ENCODE measurements at places on chromosomes 16 and 17.
A peak's percentile ranks its signal among the peaks of the same experiment; 100 is the strongest.

GRCh38 chr17:67335245-67335835 lies 31.0 kb downstream of the PSMD12 start:
- no peak for DNase-seq

DNA sequence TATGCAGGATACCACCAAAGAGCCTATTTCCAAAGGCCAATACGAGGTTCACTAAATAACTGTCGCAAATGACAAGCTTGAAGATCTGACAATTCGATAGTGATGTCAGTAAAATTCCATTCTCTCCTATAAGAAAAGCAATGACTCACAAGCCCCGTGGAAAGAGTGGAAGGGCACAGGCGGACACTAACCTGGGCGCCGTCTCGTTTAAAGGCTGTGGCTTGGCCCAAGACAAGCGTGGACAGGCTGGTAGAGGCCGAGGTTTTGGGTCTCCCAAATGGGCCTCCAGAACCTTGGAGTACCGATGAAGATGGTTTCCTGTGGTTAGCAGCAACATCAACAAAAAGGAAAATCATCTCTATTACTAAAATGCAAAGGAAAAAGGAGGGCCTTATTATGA lies 16.5 kb upstream of the SLC38A8 start:
- no peak for DNase-seq

DNA sequence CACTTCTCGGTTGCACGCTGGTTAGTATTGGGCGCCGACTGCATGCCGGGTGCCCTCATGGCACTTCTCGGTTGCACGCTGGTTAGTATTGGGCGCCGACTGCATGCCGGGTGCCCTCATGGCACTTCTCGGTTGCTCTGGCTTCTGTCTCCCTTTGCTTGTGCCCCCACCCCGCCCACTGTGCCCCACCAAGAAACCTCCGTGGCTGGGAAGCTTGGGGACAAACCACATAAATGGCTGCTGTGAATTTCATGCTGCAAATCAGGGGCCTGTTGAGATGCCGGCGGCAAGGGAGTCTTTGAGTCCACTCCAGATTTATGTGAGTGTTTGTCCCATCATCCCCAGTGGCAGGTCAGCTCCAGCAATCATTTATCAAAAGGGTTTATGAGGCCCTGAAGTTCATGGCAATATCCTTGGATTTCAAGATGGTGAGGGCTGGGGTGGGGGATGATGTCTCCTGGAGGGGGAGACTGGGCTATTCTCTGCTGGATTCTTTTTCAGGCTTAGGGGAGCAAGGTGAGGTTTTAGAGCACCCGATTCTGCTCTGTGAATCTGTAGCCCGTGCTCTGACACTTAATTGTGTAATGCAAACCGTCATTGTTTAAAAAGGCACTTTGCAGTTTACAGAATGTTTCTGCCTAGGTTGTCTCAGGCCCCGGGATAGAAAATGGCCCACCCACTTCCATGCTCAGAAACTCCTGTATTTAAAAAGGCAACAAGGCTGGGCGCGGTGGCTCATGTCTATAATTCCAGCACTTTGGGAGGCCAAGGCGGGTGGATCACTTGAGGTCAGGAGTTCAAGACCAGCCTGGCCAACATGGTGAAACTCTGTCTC lies 51.2 kb upstream of the CIBAR2 start:
- DNase-seq: no peak

- no peak for DNase-seq
Observed at GRCh38 chr17:77420095-77420803, 279.5 kb downstream of the SEC14L1 start.

DNA sequence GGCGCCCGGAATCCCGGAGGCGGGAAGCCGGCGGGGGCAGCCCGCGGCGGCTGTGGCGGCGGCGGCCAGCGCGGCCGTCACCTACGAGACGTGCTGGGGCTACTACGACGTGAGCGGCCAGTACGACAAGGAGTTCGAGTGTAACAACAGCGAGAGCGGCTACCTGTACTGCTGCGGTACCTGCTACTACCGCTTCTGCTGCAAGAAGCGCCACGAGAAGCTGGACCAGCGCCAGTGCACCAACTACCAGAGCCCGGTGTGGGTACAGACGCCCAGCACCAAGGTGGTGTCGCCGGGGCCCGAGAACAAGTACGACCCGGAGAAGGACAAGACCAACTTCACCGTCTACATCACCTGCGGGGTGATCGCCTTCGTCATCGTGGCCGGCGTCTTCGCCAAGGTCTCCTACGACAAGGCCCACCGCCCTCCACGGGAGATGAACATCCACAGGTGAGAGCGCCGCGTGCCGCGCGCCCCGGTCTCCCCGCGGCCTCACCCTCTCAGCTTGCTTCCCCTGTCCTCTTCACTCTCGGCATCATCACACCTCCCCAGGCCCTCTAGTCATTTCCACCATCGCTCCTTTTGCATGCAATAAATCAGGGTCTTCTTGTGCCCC lies 706 bp downstream of the SHISA6 start:
- DNase-seq: no peak

GRCh38 chr17:3667366-3668278 lies 756 bp downstream of the TAX1BP3 start:
- no peak for DNase-seq

DNA sequence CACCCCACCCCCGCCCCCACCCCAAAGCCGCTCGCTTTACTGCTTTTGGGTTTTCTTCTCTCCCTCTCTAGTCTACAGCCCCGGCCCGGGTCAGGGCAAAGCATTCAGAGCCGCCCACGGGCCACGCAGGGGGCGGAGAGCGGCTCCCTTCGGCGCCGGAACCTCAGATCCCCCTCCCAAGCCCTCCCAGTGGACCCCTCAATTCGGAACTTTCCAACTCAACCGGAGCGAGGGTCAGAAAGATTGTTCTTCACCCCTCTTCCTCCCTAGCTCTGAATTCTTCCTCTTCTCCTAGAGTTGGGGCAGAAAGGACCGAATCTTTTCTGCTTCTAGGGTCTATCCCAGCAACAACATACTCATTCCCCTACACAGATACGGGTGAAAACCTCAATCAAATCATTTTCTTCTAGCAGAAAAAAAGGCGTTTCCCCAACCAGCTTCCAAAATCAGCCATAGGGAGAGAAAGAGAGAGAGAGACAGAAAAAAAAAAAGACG lies 1.0 kb downstream of the HOXB2 start:
- peak; percentile 65 for DNase-seq

DNA sequence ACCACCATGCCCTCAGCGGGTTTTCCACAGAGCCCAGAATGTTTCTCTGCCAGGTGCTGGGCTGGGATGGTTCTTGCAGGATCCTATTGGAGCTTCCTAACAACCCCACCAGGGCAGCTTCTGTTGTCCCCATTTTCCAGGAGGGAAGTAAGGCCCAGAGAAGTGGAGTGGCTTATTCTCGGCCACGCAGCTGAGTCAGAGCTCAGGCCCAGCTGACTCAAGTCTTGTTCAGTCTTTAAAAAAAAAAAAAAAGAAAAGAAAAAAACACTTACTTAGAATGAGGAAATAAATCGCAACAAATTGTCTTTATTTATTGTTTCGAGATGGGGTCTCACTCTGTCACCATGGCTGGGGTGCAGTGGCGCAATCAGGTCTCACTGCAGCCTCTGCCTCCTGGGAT lies 413.0 kb downstream of the CPPED1 start:
- no peak for DNase-seq

GRCh38 chr17:72696156-72696555 lies 396.3 kb downstream of the SLC39A11 start:
- no peak for DNase-seq

- DNase-seq: no peak
Observed at GRCh38 chr16:56861092-56861610, 3.9 kb upstream of the SLC12A3 start.

DNA sequence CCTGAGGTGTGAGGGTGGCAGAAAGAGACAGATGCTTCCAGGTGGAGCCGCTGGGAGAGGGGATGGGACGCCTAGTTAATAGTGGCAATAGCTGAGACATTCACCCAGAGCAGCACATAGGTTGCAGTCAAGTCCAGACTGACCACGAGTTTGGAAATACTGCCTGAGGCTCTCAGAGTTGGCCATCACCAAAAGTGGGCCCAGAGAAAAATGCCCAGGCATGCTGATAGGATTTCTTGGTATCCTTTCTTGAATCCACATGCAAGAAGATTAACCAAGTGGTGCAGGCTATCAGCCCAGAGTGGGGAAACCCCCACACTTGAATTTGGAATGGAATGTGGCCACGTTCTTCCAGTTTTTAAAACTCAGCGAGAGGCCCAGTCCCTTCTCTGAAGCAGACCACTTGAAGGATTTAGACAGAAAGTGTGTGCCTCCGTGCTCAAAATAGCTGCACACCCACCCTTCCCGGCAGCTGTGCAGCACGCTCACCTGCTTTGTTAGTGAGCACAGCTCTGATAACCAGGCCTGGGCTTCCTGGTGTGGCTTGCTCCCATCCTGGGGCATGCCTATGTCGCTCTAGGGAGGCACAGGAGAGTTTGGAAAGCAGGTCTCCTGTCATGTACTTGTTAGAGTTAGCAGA lies 35.7 kb downstream of the PLD6 start:
- no peak for DNase-seq

GRCh38 chr16:78494674-78495073 lies 395.2 kb downstream of the WWOX start:
- DNase-seq: no peak

DNA sequence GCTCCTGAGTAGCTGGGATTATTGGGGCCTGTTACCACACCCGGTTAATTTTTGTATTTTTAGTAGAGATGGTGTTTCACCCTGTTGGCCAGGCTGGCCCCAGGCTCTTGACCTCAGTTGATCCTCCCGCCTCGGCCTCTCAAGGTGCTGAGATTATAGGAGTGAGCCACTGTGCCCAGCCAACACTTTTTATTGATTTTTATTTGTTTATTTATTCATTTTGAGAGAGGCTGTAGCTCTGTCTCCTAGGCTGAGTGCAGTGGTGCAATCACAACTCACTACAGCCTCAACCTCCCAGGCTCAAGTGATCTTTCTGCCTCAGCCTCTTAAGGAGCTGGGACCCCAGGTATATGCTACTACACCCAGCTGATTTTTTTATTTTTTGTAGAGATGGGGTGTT lies 54.7 kb downstream of the TNRC6A start:
- DNase-seq: no peak

DNA sequence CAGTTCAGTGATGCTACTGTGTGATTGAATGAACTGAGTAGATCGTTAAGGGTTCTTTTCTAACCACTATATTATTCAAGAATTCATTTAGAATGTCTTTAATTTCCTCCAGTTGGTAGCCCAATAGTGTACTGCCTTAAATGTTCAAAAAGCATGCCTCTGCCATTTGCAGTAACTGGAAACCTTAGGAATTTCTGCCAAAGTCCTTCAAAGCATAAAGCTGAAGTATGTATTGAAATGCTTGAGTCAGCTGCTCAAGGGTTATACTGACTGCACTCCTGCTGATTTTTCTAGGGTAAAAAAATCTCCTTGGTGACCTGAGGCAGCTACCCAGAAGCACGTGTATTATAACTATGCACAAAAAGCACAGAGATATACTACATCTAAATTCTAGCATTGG lies 56.5 kb downstream of the SNTB2 start:
- DNase-seq: no peak

DNA sequence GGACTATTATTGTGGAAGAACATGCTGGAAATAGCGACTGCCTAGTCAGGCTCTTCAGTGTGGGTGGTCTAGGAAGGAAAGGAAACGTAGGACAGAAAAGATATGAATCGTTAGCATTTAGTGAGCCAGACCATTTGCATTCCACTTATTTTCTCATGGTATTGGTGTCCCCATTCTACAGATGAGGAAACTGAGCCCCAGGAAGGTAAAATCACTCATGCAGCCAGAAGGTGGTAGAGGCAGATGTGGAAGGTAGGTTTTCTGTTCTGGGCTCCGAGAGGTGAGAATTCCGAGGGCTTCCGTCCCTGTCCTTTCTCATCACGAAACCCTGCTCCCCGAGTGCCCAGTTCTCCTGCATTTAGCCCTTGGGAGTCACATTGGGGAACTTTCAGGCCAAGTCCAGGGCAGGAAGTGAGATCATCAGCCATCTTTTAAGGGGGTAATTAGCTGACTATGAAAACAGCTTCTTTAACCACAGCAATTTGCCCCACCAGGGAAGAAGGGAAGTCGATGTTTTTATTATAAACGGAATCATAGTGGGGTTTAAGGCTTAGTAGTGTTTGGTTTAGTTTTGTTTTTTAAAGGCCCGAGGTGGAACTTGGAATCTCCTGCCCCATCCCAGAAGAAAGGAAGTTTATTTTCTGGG lies 110.7 kb upstream of the IRX3 start:
- DNase-seq: no peak

- DNase-seq: no peak
Observed at GRCh38 chr16:31200821-31201568, 1.6 kb downstream of the PYCARD start.

GRCh38 chr17:54948380-54948779 lies 20.1 kb downstream of the COX11 start:
- DNase-seq: no peak

DNA sequence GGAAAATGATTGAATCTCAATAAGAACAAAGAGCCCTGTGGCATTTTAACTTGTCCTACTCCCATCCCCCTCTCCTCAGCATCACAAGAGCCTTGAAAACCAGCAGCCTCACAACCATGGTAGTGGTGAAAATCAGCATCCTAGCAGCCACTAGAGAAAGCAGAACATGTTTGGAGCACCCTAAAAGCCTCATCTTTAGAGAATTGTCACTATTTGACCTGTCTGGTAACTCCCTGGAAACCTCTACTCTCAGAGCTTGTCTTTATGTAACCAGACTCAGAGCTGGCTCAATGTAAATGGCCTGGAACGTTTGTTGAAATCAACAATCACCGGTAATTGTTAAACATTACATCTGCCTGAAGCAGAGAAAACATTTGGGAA lies 70.8 kb downstream of the MMD start:
- no peak for DNase-seq

DNA sequence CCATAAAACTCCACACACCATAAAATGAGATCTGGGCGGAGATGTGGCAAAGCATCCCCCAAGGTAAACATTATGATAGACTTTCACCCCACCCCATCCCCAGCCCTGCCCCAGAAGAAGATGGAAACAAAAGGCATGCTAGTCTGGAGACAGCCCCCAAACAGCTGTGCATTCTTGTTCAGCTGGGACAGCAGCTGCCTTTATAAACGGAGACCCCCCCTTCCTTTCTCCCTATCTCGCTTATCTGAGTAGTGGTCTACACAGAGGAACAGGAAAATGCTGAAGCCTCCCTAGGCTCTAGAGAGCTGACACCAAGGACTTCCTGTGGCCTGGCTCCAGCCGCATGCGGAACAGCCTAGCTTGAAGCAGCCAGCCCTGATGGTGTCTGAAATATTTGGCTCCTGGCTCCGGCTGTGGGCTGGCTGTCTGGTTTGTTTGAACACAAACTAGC lies 190.3 kb upstream of the ANKFN1 start:
- no peak for DNase-seq
